ENCODE measurements at places on chromosomes 11 and 22.

GRCh38 chr11:120709808-120710207 is 198.3 kb downstream of the GRIK4 start:
- DNase-seq = no peak

- DNase-seq = peak; percentile 33
These were observed 69.9 kb downstream of the MPPED1 start for GRCh38 chr22:43481568-43482317.

DNA sequence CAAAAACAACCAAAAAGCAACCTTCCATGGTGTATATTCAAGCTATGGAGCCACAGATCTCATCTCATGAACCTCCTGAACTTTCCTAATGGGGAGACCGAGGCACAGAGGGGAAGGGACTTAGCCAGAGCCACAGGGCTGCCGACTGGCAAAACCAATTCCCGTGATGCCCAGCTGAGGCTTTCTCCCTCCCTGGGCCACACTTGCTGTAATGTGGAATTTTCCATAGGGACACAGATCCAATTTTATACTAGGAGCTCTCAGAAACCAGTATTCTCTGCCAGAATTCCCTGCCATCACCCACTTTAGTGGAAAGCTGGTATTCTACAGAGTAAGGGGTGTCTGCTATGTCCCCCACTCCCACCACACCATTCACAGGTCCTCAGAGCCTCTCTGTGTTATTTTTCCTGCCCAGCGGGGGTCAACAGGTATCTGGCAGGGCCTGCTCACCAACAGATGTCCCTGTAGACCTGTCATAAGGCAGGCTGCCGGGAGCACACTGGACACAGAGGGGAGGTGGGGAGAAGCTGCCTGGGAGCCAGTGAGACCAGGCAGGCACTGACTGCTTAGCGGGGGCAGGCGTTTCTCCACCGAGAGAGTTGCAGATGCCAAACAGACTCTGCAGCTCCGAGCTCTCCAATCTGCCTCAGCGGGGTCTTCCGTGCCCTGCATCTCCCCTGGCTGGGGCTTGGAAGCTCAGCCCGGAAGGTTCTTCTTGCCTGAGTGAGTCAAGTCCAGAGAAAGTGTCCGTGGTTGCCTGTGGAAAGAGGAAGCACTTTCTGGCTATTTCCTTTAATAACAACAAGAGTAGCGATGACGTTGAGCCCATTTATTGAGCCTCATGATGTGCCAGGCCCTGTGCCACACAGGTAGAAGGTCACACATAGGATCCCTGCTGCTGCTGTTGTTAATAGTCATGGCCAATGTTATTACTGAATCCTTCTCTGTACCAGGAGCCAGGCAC is 26.3 kb downstream of the RPS6KA4 start:
- DNase-seq = no peak

GRCh38 chr22:46969491-46969890 is 207.0 kb downstream of the TBC1D22A start:
- peak; percentile 50 for DNase-seq

- no peak for DNase-seq
These were observed 81.7 kb upstream of the APOA1 start for GRCh38 chr11:116918925-116919655.

DNA sequence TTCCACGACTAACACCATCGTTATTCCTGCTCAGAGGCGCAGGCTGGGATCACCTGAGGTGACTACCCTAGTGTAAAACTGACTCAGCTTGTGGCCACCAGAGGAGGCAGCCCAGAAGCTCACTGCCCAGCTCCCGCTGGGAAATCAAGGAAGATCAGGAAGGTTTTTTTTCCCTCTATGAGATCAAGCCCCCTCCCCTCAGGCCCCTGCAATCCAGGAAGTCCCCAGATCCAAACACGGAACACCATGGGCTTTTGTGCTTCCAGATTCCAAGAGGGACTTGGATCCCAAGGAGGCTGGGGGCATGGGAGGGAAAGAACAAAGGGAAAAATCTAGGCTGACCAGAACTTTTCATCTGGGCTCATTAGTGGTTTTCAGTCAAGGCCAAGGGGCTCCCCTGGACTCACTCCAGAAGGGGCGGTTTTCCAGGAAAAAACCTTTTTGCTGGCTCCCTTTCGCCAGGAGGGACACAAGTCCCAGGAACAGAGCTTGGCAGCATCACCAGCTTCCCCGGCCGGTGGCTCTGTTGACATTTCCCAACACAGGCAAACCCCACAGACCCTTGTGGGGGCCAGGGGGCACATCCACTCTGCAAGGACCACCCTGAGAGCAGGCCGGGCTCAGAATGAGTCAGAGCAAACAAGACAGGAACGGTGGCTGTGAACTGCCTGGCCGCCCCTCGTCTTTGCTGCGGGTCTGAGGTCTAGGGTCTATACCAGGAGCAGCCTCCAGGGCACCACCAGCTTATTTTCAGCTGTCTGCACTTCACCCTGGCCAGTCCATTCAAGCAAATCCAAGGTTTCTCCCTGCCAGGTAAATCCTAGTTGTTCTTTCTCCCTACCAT is 36.8 kb downstream of the MYH9 start:
- DNase-seq = no peak

GRCh38 chr22:42967933-42968332 is 47.0 kb downstream of the PACSIN2 start:
- no peak for DNase-seq

- DNase-seq = no peak
These were observed 89.8 kb downstream of the ALX4 start for GRCh38 chr11:44219830-44220796.

DNA sequence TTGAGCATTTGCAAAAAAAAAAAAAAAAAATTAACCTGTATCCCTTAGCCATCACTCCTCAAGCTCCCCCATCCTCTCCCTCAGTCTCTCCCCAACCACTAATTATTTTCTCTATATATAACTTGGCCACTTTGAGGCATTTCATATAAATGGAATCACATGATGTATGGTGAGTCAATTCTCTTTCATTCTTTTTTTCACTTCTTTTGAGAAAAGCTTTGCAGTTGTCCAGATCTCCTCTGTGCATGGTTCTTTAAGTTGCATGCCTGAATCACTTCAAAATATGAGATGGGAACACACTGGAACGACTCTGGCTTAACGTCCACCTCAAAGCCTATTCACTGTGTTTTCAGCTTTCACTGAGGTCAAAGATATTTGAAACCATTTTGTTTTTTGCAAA is 40.7 kb downstream of the SHANK2 start:
- DNase-seq = no peak

DNA sequence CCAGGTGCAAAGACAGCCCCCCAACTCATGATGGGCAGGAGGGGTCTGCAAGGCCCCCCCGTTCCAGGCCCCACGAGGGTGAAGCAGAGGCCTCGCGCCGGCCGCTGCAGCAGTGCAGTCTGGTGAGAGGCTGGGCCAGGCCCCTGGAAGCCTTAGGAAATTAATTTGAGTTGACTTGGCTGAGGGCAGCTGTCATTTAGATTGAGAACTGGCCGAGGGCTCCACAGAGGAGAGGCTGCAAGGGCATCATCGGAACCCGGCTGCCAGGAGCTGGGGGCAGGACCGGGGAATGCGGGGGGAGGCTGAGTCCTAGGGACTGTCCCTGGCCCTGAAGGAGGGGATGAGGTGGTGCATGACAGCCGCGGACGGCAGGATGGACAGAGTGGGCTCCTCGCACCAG is 39.9 kb downstream of the MN1 start:
- no peak for DNase-seq

DNA sequence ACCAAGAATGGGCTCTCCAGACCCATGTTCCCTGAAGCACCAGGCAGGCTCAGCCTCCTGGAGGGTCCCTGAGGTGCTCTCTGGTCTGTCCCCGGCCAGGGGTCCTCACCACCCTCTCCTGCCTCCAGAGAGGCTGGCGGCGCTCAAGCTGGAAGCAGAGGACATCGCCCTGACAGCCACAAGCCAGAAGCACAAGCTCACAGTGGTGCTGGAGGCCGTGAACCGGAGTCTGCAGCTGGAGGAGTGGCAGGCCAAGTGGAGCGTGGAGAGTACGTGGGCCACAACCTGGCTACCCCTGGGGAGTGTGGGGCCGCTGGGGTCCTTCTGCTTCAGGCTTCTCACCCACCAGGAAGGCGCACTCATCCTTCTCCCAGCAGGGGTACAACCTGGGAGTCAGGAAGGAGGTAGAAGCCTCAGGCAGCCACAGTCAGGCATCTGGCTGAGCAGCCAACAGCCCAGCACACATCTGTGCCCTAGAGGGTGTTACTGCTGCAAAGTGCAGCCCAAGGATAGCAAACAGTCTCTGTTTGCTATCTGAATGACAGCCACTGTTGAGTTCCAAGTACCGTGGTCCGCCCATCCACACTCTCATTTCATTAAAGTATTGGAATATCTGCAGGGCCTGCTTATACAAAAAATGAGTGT is 8.4 kb downstream of the PARVG start:
- DNase-seq = no peak

DNA sequence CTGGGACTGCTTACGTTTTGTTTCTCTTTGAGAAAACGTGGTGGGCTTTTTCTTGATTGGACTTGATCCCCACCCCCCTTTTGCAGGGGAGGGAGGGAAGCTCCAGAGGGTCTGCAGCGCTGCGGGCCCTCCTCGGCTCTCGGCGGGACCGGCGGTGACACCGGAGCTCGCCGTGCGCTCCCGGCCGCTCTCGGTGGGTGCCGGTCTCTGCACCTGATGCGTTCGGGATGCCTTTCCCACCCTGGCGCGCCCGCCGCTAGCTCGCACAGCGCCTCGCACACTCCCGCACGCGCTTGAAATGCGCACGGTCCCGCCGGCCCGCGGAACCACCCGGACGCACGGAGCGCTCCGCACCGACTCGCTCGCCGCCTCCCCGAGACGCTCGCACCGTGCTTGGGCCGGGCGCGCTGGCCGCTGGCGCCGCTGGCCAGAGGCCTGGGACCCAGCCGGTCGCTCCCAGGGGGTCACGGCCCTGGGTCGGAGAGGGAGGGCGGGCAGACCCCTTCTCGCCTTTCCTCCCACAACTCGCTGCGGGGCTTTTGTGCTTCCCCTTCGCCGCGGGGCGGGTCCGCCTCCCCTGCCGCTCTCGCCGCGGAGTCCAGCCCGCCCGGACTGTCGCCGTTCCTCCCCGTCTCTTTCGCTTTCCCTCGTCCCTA is 1.0 kb downstream of the ZBTB16 start:
- DNase-seq = peak; percentile 60

DNA sequence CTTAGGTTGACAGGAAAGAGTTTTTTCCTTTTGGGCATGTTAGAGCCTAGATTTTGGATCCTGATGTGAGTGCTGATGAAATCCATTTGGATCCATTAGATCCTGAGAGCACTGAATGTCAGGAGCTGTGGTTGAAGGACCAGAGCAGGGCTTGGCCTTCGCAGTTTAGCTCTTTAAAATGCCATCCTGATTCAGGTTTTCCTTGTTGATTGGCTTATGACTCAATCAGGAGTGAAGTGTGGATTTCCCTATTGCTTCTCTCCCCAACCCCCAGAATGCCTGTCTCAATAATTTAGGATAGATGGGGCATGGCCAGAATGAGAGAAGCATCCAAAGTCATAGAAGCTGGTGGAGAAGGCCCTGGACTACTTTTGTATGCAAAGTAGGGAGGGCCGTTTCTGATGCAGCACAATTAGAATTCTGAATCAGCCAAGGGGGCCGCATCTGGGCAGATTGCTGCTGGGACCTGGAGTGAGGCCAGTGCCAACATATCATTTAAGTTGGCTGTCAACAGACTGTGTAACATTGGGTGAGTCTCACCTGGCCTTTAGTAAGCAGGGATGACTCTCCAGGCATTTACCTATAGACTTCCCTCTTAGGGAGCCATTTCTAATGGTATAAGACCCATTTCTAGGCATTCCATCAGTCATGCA is 80.5 kb downstream of the TEAD1 start:
- no peak for DNase-seq

DNA sequence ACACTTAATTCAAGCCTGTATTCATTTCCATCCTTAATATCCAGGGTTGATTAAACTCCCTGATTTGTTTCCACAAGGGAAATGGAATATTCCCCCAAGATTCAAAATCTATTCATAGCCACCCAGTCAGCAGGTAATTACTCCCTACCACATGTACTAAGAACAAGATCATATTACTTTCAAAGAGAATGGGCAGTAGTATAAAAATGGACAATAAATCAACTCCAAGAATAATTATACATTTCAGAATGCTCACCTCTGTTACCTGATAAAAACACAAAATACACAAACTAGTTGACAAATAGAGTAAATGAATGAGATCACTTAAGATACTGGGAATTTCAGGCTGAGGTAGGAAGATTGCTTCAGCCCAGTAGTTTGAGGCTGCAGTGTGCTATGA is 8.5 kb upstream of the FEZ1 start:
- no peak for DNase-seq

DNA sequence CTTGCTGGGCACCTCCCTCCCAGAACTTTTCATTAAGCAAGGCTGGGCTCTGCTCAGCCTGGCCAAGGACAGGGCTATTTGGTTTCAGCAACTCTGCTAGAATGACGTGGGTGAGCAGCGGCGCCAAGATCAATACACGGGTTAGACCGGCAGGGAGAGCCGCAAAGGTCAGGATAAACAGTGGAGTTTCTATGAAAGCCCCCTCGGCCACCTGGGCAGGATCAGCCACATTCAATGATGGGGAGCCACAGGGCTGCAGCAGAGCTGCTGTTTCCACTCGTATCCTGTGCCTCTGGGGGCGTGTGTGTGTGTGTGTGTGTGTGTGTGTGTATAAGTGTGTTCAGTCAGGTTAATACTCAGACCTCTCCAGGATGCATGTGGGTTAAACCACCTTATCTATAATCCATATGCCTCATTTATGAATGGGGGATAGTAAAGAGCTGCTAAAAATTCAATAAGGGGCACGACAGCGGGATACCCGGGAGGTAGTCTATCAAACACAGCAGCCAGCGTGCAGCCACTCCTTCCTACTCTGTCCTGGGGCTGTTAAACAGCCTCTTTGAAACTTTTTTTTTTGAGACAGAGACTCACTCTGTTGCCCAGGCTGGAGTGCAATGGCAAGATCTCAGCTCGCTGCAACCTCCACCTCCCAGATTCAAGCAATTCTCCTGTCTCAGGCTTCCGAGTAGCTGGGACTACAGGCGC is 34.8 kb downstream of the MYH9 start:
- DNase-seq = no peak

DNA sequence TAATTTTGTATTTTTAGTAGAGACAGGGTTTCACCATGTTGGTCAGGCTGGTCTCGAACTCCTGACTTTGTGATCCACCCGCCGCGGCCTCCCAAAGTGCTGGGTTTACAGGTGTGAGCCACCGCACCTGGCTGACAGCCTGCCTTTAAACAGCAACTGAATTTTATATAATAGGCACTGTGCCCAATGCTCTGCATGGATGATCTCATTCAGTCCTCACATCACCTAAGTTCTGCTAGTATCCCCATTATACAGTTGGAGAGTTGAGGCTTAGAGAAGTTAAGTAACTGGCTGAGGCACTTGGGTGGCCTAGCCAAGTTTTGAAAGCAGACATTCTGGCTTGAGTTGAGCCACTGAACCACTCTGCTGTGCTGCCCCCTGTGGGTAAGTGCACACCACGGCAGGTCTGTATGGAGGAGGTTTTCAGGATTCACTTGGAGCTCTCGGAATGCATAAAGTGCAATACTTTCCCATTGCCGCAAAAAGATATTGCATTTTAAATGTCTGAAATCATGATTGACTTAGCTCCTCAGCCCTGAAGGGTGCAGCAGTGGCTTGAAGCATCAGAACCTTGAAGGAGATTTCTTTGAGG is 112.4 kb downstream of the LDLRAD3 start:
- DNase-seq = no peak
